CD4-positive, alpha-beta T cell (primary cell): ENCODE measurements at places on chromosomes 7 and 10.

DNA sequence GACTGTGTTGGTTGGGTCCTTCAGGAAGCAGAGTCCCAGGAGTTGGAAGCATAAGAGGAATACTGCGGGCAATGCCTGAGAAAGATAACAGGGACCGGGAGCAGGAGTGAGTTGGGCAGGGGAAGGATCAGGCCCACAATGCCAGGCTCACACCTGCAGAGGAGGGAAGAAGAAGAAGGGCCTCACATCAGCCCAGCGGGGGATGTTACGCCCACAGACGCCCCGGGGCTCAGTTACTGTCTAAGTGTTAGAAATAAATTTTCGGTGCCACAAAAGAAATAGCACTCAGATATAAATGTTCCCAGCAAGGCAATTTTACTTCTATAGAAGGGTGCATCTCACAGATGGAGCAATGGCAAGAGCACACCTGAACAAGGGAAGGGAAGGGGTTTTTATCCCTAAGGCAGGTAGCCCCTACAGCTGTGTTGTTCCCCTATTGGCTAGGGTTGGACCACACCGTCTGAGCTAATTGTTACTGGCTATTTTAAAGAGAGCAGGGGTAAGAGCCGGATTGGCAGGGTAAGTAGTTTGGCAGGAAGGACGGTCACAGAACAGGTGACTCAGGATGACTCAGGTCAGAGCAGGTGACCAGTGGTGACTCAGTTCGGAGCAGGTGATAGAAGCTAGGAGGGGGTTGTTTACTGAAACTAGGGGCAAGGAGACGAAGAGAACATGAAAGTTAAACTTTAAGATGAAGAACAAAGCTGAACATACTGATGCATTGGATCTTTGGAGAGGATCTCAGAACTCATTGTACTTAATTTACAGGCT lies at the start of gene NOS3:
Gene NOS3, plus strand, starts transcription at position 602 of the 771 bp plus-strand sequence. CDS start 2,787 bp downstream, outside the sequence.
- DNase-seq = peak; percentile 7

DNA sequence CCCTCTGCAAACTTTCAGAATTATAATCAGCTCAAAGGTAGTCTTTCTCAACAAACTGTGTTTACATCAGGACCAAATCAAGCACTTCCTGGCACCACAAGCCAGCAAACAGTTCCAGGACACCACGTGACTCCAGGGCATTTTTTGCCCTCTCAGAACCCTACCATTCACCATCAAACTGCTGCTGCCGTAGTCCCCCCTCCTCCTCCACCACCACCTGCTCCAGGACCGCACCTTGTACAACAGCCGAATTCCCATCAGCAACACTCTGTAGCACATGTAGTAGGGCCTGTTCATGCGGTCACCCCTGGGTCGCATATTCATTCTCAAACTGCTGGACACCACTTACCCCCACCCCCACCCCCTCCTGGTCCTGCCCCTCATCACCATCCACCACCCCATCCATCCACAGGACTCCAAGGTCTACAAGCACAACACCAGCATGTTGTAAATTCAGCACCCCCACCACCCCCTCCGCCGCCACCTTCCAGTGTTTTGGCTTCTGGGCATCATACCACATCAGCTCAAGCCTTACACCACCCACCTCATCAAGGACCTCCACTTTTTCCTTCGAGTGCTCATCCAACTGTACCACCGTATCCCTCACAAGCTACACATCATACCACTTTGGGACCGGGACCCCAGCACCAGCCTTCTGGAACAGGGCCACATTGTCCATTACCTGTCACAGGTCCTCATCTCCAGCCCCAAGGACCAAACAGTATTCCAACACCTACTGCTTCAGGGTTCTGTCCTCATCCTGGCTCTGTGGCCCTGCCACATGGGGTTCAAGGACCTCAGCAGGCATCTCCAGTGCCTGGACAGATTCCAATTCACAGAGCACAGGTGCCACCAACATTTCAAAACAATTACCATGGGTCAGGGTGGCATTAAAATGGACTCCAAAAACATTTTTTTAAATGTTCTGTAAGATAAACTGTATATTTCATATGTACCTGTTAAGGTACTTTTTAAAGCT lies 98.7 kb downstream of the KMT2E start:
- DNase-seq = no peak

- no peak for DNase-seq
These were observed 39.5 kb downstream of the ESYT2 start for GRCh38 chr7:158789842-158790241.

DNA sequence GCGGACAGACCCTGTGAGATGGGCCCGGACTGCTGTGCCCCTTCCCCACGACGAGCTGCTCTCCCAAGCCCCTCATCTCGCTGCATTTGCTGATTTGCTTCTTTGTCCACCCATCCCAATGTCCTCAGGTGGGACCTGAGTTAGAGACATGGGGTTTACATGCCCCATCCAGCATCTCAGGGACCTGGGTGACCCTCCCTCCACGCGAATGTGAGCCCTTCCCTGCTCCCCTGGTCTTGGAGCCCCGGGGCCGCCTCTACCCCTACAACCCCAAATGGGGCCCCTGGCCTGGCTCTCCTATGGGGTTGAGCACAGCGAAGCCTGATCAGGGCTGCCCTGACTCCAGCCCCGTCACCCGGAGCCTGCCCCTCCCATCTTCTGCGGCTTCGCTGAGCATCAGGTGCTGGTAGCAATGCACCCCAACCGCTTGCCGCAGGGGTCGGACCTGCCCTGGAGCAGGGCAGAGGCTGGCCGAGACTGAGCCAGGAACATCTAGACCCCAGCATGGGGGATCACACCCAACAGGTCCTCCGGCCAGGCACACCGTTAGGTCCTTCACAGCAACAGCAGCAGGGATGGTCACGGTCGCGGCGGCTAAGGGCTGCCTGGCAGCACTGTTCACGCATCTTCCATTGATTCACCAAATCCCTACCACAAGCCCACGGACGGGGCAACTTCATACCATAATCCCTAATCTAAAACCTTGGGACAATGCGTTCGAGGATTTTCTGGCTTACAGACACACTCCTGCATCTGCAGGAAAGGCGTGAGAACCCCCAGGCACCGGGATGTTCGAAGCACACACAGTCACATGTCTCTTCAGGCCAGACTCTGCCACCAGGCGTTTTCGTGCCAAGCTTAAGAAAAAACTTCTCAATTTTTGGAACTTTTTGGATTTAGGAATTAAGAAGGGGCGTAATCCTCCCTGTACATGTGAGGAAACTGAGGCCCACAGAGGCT lies 15.5 kb downstream of the WDR86 start:
- DNase-seq = no peak

- DNase-seq = no peak
These were observed 99.8 kb downstream of the PTN start for GRCh38 chr7:137243741-137244140.
